NCI-H1694 treated with DMSO at 0.1 percent for 48 hours (cell line): ENCODE measurements at places on chromosomes 6 and 20.

- DNase-seq = no peak
Measured at GRCh38 chr6:135637701-135638100, 140.2 kb upstream of the AHI1 start.

- DNase-seq = no peak
Measured at GRCh38 chr20:21154692-21155091, 28.8 kb downstream of the KIZ start.

DNA sequence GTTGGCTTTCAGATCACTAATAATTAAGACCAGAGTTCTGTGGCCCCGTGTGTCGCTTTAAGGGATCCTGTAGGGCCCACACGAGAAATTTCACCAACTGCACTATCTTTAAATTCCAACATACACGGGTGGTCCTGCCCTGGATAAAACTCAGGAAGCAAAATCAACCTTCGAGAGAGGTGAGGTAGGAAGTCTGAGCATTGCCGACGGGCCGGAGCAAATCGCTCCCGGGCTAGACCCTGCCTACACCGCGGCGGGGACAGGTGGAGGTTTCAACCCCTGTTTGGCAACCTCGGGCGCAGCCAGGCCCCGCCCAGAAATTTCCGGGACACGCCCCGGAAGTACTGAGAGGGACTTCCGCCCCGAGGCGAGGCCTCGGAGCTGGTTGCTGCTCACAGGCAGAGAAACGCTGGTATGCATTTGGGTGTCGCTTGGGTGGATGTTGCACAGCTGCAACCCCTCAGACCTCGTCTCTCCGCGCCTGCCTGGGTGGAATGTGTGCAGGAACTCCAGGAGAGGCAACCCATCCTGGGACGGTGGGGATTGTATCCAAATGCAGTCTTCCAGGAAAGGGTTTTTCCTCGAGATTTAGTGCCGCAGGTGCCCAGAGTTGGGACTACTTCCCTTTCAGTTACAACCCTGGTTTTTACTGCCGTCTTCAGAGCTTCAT is 19.9 kb downstream of the ZKSCAN8 start:
- DNase-seq = no peak

DNA sequence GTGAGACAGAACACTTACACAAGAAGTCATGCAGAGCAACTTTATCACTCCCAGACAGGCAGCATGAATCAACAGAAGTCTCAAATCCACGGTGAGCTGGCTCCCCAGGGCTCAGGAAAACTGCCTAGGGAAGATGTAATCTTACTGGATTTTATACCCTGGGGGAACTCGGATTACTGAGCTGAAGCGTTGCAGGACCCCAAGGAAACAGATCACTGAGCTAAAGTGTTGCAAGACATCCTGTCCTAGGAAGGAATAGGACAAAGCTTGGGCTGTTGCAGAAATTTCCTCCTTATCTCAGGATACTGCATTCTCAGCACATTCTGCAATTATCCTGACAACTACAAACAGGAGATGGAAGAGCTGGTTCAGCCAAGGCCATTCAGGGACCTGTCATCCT is 224.8 kb downstream of the TFAP2A start:
- no peak for DNase-seq

- DNase-seq = no peak
Measured at GRCh38 chr6:1971612-1972011, 273.8 kb downstream of the GMDS start.

DNA sequence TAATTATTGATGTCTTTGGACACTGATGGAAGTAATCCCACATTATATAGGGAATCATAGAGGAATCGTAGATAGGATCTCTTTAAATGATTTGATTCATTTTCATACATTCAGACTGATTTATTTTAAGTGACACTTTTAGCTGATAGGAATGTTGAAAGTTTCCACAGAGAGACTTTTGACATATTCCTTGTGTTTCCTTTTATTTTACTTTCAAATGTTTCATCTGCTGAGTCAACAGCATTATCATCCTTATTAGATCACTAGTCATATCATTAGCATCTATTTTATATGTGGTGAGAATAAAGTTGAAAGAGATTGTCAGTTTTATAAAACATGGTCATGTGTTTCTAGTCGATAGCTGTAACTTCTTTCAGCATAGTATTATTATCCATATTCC is 13.4 kb downstream of the DCBLD1 start:
- DNase-seq = no peak

DNA sequence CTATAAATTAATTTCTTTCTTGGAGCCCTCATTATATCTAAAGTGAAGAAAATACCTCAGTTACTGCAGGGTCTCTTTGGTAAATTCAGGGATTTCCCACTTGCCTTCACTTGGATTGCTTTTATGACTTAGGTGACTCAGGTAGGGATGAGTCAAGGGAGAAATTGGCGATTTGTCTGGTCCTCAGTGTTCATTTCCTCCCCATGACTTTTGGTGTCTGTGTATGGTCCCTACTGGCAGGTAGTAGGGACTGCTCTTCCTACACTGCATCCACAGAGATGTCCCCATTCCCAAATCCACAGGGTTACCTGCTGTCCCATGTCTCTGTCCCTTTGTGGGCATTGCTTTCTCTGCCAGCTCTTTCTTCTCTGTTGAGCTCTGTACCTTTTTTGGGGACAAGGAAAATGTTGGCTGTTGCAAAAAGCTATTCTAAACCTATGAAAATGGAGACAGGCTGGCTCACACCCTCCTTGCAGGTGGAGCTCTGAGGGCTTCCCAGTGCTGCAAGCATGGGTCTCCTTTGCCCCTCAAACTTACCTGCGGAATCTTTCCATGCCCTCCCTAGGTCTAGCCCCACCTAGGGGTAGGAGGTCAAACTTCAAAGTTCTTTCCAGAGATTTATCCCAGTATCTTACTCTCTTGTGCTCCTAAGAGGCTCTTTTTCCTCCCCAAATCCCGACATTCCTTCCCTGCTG is 211.9 kb downstream of the ZNF217 start:
- no peak for DNase-seq

- DNase-seq = peak; percentile 66
Measured at GRCh38 chr20:46343348-46343974, 35.2 kb upstream of the CDH22 start.

DNA sequence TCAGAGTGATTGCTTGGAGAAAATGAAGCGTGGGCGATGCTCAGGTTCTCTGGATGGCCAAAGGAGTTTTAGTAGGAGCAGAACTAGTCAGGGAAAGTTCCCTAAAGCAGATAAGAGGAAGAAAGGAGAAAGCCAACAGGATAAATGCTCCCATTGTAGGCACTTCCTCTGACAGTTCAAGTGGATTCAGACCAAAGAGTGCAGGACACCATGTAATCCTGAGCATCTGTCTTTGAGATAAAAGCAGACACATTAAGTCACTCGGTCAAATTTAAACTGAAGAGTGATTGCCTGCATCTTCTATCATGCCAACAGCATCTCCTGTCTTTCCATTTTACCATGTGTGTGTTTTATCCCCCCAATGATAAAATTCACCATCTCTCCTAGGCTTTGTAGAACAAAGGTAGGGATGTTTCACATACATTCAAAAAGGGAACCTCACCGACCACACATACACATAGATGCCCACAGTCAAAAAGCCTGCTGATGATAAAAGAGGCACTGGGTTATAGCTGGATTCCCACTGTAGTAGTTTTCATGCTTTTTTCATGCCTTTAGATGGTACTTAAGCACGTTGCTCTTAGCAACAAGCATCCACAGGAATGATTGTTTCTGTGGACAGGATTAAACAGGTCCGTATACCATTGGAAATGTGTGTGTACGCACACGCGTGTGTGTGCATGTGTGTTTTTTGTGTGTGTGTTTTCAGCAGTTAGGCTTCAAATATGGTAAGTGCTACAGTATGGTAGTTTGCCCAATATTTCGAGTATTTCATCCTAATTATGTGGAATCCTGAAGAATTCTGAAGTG is 7.0 kb downstream of the GRIK2 start:
- DNase-seq = no peak

DNA sequence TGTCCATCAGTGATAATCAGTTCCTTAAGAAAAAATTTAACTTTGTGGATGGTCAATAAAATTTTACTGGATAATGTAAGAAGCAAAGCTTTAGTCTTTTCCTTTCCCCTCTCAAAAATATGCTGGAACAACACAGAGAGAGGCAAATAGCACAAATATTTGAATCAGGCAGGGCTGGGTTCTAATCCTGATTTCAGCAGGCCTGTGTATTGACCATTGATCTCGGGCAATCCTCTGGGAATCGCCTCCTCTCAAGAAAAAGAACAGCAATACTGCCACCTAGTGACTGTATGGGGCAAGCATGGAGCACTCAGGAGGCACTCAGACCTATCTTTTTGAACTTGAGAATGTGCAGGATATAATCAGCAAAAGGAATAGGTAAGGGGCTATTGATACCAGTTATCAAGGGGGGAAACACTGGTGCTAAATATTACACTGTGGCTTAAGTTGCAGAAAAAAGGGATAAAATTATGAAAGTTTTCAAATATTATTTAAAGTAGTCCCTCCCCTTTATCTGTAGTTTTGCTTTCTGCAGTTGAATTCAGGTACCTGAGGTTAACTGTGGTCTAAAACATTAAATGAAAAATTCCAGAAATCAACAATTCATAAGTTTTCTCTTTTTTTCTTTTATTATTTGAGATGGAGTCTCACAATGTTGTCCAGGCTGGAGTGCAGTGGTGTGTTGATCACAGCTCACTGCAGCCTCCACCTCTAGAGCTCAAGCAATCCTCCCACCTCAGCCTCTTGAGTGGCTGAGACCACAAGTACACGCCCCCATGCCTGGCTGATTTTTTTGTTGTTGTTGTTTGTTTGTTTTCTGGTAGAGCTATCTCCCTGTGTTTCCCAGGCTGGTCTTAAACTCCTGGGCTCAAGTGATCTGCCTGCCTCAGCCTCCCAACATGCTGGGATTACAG is 91.8 kb upstream of the NHSL1 start:
- DNase-seq = peak; percentile 43

DNA sequence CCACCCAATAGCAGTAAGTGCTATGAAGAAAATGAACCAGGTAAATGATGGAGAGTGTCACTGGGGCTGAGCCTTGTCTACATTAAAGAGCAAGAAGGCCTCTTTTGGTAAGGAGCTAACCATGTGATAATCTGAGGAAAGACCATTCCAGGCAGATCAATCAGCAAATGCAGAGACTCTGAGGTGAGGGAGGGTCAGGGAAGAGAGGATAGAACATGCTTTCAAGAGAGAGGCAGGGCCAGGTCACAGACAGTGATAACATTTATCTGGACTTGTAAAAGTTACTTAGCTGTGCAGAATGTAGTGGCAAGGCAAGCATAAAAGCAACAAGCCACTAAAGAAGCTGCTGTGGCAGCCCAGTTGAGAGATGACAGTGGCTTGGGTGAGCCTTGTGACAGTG is 197.3 kb downstream of the TASP1 start:
- DNase-seq = no peak

DNA sequence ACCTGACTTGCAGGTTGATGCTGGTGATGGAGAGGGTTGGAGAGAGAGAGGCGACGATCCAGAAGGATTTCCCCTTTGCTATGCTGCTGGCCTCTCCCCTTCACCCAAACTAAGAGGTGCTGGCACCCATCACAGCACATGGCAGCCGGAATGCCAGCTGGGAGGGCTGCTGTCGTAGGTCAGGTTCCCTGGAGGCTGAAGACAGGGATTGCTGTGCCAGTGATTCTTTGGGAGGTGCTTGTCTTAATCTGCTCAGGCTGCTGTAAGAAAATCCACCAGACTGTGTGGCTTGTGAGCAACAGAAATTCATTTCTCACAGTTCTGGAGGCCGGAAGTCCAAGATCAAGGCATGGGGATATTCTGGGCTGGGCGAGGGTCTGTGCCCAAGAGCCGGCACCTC is 4.4 kb upstream of the ARFGAP1 start:
- no peak for DNase-seq

GRCh38 chr6:141552031-141552430 is 580.7 kb upstream of the GJE1 start:
- no peak for DNase-seq

DNA sequence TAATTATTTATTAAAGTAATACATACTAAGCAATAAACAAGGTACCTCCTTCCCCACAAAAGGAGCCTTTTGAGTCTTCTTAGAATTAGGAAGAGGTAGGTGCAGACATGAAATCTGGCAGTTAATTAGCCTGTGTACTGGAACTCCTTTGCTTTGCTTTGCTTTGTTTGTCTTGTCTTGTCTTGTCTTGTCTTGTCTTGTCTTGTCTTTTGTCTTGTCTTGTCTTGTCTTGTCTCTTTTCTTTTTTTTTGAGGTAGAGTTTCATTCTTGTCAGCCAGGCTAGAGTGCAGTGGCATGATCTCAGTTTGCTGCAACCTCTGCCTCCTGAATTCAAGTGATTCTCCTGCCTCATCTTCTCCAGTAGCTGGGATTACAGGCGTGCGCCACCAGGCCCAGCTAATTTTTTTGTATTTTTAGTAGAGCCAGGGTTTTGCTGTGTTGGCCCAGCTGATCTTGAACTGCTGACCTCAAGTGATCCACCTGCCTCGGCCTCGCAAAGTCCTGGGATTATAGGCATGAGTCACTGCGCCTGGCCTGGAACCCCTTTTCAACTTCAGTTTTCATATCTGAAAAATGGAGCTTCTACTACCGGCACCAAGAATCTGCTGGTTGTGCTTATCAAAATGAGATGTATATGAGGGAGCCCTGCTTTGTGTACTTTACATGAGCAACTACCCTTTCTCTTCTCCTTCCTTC is 301.2 kb downstream of the CDKAL1 start:
- DNase-seq = no peak

- no peak for DNase-seq
Measured at GRCh38 chr6:108616544-108616943, 55.8 kb downstream of the FOXO3 start.

GRCh38 chr20:46438156-46438750 is 31.8 kb upstream of the ELMO2 start:
- peak; percentile 80 for DNase-seq

GRCh38 chr20:44659931-44660330 is 8.4 kb upstream of the ADA start:
- no peak for DNase-seq

DNA sequence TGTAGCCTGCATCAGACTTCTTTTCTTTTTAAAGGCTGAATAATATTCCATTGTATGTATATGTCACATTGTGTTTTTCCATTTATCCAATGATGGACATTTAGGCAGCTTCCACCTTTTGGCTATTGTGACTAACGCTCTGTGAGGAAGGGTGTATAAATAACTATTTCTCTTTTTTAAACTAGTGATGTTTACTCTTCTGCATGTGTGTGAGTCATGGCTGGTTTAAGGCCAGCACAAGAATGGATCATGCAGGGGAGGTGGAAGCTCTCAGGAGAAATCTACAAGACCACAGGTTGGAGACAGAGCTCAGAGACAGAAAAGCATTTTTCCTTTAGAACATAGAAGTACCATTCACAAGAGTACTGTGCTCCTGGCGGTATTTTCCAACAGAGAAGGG is 307.2 kb downstream of the SOX4 start:
- DNase-seq = no peak

- no peak for DNase-seq
Measured at GRCh38 chr6:108795122-108795521, 53.1 kb upstream of the ARMC2 start.

DNA sequence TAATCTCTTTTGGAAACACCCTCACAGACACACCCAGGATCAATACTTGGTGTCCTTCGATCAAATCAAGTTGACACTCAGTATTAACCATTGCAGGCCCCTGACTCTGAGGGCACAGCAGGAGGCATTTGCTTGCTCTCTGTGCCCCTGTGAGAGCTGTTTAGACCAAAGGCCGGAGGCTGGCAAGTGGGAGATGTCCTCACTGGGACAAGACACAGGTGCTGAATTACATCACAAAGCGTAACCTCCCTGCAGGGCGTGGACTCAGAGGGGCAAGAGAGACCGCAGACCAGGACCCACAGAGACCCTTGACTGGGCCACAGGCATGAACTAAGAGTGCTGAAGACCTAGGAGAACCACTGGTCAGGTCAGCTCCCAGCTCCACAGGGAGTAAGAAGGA is at the start of gene CST8:
TSS of gene CST8 (plus strand) at position 301 of the 400 bp plus-strand sequence. CDS start 551 bp downstream, outside the sequence.
- no peak for DNase-seq
